ENCODE measurements at places on chromosomes 11 and 22. TPM values are rescaled to one million over a fixed set of nuclear protein-coding genes. Genes with fewer than 3 reads are reported as not detected.

Gene FTH1
- 580 TPM for total RNA-seq

DNA sequence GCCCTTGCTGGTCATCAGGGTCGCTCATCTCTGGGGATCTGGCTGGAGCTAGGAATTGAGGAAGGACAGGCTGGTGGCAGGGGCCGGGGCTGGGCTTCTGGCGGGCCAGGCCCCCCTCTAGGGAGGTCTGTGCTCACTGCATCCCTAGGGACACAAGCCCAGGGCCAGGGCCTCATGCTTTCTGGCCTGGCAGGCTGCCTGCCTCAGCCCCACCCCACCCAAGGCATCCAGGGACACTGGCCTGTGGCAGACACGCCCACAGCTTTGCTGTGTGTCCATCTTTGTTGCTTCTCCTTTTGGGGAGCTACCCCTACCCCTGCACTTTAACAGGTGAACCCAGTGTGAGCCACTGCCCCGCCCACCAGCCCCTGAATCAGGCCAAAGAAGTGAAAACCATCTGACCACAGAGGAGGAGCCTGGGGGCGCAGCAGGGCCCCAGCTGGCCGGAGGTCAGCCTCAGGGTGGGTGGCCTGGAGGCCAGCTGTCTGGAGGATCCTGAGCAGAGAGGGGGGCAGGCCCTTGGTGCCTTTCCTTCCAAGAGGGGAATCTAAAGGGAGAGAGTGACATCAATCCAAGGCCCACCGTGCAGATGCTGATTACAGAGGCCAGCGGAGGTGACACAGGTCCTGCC, 26.8 kb upstream of the CELSR1 start:
- peaks cover 8% of the 10 kb centered on the region for H3K4me1 ChIP-seq
- H3K4me3 ChIP-seq, result no peak overlapping the region
- no peak for DNase-seq
- H3K27me3 ChIP-seq, result no peaks in the 10 kb centered on the region
- H3K36me3 ChIP-seq, result no peaks in the 10 kb centered on the region

Gene KCNA4
- not detected for total RNA-seq

Gene CCDC15
- total RNA-seq, result 3.1 TPM

Gene CHRM1
- not detected for total RNA-seq

- no peak overlapping the region for H3K27ac ChIP-seq
- DNase-seq, result no peak
- no peak overlapping the region for H3K4me3 ChIP-seq
- no peaks in the 10 kb centered on the region for H3K4me1 ChIP-seq
- H3K36me3 ChIP-seq, result no peaks in the 10 kb centered on the region
Observed at GRCh38 chr11:64134963-64135362, 30.9 kb downstream of the MACROD1 start.

DNA sequence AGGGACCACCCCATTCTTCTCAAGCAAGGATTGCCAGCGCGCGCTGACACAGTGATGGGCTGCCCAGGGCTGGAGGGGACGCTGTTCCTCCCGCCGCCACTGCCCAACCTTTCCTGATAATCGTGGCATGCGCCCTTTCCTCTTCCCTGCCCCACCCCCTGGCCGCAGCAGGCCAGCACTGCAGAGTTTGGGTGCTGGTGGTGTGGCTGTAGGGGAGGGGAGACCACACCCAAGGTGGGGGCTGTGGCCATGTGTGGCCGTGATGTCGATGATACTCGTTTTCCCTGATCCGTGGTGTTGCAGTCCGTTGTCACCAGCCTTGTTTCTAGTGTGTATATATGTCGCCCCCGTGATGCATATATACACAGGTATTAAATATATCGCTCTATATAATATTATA, 22.8 kb upstream of the TEF start:
- H3K36me3 ChIP-seq, result peaks cover 19% of the 10 kb centered on the region
- no peaks in the 10 kb centered on the region for H3K27me3 ChIP-seq
- H3K27ac ChIP-seq, result no peak overlapping the region
- H3K4me3 ChIP-seq, result no peak overlapping the region
- DNase-seq, result no peak
- H3K4me1 ChIP-seq, result no peaks in the 10 kb centered on the region

DNA sequence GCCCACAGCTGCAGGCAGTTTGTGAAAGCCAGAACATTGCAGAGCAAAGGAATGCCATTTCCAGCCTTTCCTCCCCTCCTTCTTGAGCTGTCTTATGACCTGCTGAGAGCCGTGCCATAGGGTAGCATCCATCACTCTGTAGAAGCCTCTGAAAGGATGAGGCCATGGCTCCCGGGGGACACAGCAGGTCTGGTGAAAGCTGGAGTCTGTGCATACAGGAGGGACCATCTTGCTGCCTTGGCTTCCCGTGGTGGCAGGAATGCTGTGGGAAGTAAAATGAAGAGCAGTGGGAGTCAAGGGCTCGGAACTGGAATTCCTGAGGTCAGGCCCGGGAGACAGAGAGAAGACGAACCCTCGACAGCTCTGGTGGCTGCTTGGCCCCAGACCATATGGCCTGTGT, 30.9 kb downstream of the ANO1 start:
- peaks cover 5% of the 10 kb centered on the region for H3K27me3 ChIP-seq
- peaks cover 8% of the 10 kb centered on the region for H3K4me1 ChIP-seq
- H3K36me3 ChIP-seq, result no peaks in the 10 kb centered on the region
- H3K4me3 ChIP-seq, result no peak overlapping the region
- no peak for DNase-seq

DNA sequence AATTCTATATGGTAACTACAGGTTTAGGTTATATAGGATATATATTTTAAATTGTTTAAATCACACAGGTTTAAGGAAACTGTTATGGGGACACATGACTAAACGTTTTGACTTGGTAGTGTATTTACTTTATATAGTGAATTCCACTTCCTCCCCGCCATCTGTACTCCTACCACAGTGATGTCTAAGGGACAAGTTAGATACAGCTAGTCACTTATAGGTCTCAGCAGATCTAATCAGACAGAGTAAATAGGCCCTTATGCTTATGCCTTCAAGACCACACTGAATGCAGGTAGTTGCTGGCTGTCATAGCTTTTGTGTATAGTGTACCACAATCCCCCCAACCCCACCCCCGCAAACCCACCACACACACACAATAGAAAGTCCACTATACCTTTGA, 8.2 kb downstream of the SESN3 start:
- no peak for DNase-seq
- no peak overlapping the region for H3K4me3 ChIP-seq
- peaks cover 19% of the 10 kb centered on the region for H3K36me3 ChIP-seq
- H3K27me3 ChIP-seq, result no peaks in the 10 kb centered on the region
- H3K4me1 ChIP-seq, result peaks cover 11% of the 10 kb centered on the region

Gene CCDC157
- total RNA-seq, result 2.4 TPM

GRCh38 chr22:37674951-37675929, at the start of gene LGALS1:
Gene LGALS1 (plus strand): TSS chr22:37675636. CDS start chr22:37675703, 67 bp downstream.
- H3K4me3 ChIP-seq, result peak within 1 kb of the TSS; percentile 82
- H3K4me1 ChIP-seq, result peaks cover 48% of the 10 kb centered on the region
- DNase-seq, result peak; percentile 73
- peaks cover 11% of the 10 kb centered on the region for H3K36me3 ChIP-seq
- no peaks in the 10 kb centered on the region for H3K27me3 ChIP-seq

Gene INS
- total RNA-seq, result not detected

DNA sequence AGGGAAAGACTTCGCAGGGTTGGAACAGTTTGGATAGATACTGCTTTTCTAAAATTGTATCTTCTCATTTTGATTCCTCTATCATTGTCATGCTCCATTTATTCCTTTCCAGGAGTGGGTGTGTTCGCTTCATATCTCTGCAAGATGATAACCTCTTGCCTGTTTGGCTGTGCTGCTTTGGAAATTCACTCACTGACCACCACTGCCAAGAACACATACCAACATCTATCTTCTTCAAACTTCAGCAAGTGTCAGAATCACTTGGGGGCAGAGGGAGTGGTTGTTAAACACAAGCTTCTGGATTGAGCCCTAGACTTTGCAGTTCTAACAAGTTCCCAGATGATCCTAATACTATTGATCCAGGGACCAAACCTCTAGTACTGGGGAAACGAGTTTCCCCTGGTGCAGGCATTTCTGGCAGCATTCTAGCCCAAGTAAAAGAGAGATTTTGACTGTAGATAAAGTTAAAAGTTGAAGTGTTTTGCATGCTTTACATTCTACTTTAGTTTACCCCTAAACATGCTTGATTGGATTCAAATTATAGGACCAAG, 11.5 kb upstream of the DKK3 start:
- DNase-seq, result no peak
- H3K4me1 ChIP-seq, result no peaks in the 10 kb centered on the region
- H3K27me3 ChIP-seq, result peaks cover 19% of the 10 kb centered on the region
- H3K27ac ChIP-seq, result no peak overlapping the region
- no peaks in the 10 kb centered on the region for H3K36me3 ChIP-seq

Gene LMO2
- total RNA-seq, result not detected

GRCh38 chr22:23106906-23107367, 34.9 kb downstream of the RSPH14 start:
- no peak for DNase-seq
- peaks cover 2% of the 10 kb centered on the region for H3K27me3 ChIP-seq
- no peaks in the 10 kb centered on the region for H3K36me3 ChIP-seq
- H3K27ac ChIP-seq, result no peak overlapping the region
- H3K4me3 ChIP-seq, result no peak overlapping the region

Gene LDHAL6A
- total RNA-seq, result not detected

Gene CD3E
- total RNA-seq, result 630 TPM

GRCh38 chr11:39345834-39346442, 2113.5 kb downstream of the LRRC4C start:
- DNase-seq, result no peak
- H3K4me3 ChIP-seq, result no peak overlapping the region
- no peaks in the 10 kb centered on the region for H3K27me3 ChIP-seq
- no peaks in the 10 kb centered on the region for H3K36me3 ChIP-seq

Measured in activated T-helper 1 cell treated with anti-CD3 and anti-CD28 coated beads, Interleukin-12 subunit alpha, Interleukin-12 subunit beta, Interleukin-2, Interleukin-4 antibody, amounts not matched to agents 30 ng/mL and 10 ng/mL and 1 ng/mL, durations not matched to agents 14 hours and 24 hours and 36 hours (primary cell).